ENCODE measurements at places on chromosomes 4 and X.

GRCh38 chrX:38117485-38117884, 103.2 kb downstream of the SRPX start:
- DNase-seq: no peak

- DNase-seq: no peak
These were observed 53.3 kb upstream of the SLC10A4 start for GRCh38 chr4:48429709-48430474.

- DNase-seq: no peak
These were observed 467.7 kb downstream of the IDS start for GRCh38 chrX:149037281-149037870.

GRCh38 chrX:42955349-42955748, 177.4 kb upstream of the PPP1R2C start:
- DNase-seq: no peak

DNA sequence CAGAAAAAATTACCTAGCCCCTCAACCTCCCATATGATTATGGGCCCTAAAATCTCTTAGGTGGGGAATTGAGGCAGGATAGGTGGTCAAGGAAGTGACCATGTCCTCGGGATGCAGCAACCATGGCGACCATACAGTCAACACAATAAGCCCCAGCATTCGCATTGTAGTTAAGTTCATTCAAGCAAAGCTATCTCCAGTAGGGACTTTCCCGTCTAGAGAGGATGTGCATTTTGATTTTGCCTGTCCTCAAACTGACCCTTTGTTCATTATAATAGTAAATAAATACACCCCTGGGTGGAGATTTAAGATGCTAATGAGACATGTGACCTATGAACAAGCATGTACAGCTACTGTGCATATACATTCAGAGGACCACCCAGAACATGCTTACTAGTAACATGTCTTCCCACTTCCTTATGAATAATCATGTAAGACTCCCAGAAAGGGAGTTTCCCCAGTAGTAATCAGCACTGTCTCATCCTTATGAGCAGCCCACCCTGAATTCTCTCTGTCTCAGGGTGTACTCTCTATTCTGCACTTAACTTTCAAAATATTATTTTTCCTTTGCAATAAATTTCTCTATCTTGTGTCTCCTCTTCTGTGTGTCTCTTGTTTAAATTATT, 74.3 kb downstream of the NUDT11 start:
- DNase-seq: no peak

- no peak for DNase-seq
These were observed 113.9 kb downstream of the NKX6-1 start for GRCh38 chr4:84385203-84385602.

- no peak for DNase-seq
These were observed 29.8 kb upstream of the SLC7A3 start for GRCh38 chrX:70960730-70961129.
